GM19239 (cell line): ENCODE measurements at places on chromosomes 4 and X.

DNA sequence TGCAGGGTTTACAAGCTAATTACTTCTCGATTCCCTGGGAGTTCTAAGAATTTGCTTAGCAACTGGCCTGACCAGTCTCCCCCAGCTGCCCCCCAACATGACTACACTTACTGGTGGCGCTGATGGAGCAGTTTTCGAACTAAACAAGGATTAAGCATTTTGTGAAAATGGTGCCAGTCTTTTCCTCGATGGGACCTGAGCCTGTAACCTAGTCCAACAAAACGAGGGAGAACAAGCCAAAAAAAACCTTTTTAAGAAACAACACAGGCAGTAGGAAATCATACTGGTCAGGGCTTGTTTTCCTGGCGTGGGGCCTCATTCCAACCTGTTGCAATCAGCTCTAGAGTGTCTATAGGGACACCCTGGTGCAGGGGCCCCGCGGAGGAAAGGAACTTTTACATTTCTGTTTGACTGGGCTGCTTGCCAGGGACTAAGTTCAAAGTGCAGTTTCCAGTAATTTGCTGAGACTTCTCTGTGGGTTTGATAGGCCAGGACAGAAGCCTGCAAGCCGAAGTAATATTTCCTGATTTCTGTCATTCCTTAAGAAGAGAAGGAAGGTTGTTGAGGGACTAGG, 158.7 kb downstream of the SPRY1 start:
- no peak for DNase-seq

- no peak for DNase-seq
Measured at GRCh38 chr4:163976588-163976987, 482.1 kb downstream of the TMA16 start.

- no peak for DNase-seq
Measured at GRCh38 chr4:75065909-75066308, 133.0 kb downstream of the PARM1 start.

- no peak for DNase-seq
Measured at GRCh38 chr4:185847352-185848097, 35.5 kb upstream of the SORBS2 start.

- no peak for DNase-seq
Measured at GRCh38 chr4:118086344-118086743, 52.1 kb downstream of the NDST3 start.

DNA sequence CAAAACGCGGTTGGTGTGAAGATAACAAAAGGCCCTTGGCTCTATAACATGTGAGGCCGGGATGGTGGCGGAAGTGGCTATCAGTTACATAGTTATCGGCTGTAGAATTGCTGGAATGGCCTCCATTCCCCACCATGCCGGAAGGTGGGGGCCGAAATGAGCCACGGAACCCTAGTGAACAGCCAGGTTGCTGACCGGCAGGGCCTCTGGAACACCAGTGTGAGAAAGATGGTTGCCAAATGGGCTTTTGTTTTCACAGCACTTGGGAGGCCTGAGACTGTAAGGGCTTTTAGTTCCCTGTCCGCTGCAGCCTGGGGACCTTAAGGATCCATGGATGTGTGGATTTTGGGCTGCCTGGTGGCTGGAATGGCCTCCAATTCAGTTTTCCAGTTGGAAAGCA, 23.3 kb upstream of the ARX start:
- DNase-seq, result no peak

DNA sequence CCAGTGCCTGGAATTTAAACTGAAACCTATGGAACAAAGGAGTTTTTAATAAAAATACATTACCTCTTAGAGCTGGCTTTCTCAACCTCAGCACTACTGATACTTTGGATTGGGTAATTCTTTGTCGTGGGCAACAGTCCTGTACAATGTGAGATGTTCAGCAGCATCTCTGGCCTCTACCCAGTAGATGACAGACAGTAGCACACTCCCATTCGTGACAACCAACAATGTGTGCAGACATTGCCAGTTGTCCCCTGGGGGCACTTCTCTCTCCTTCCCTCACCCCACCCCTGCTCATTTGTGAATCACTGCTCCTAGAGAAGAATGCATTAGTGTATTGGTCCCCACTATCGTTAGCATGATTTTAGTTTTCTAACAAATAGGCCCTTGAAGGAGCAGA, 16.2 kb downstream of the GPAT3 start:
- no peak for DNase-seq

DNA sequence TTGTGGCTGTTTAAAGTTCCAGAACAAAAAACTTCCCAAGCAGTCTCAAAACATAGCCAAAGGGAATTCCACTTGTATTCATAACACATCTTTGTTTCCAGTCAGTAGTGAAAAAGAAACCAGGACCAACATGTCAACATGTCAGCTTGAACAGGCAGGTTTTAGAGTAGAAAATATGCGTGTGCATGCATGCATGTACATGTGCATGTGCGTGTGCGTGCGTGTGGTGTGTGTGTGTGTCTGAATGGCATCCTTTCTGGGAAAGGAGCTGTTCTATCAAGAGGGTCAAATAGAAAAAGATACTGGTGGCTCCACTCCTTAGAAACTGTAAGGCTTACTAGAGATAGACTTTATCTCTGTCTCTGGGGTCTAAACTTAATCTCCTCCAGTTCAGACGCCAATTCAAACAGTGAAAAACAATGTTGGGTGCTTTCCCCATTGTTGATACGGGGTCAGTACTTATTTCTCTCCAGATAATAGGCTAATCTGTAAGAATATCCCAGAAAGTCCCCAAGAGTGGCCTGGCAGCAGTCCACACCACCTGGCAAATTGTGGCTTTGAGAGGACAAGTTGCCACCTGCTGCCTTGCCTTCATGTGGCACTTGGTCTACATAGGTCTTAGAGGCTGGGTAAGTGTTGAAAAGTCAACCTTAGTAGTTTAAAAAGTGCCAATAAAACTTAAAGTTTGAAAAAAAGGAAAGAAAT, 110.4 kb downstream of the SCD5 start:
- DNase-seq, result no peak

DNA sequence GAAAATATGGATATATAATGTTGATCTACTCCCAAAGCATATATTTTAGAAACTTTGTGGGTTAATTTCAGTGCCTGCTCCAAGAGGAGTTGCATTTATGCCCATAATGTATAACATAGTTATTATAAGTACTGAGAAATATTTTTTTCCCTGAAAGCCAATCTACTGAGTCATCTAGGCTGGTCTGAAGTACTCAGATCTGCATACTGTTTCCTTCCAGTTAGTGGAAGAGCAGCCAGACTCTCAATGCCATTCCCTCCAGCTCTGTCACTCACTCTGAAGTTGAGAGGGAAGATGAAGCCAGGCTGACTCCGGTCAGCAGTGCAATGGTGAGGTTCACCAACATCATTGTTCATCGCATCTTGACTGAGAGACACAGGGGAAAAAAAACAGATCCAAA, 505.1 kb downstream of the PPARGC1A start:
- no peak for DNase-seq

GRCh38 chrX:147072747-147073146, 258.2 kb upstream of the CXorf51A start:
- no peak for DNase-seq

DNA sequence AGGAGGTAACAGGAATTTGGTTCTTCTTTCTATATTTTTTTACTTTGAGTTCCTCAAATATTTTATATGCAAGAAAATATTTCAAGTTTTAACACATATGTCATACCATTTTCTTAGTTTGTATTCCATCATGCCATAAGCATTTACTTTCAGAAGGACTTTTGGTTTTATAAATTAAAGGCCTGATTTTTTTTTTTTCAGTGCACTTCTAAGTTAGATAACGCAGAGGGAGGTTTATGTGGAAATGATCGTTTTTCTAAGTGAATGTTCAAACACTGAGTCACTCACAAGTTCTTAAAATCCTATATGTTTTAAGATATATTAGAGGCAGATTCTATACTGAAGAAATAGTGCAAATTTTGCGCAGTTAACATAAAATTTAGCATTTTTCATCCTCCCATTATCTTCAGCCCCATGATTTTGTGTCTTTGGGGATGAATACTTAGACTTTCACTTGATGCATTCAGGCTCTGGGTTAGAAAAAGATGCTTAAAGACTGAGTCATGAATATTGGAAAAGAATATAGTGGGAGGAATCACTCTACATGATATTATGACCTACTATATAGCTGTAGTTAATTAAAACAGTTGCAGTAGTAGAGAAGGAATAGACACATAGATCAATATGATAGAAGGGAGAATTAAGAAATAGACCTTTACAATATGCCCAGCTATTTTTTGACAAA, 54.9 kb downstream of the COL4A5 start:
- DNase-seq, result no peak

- no peak for DNase-seq
Measured at GRCh38 chr4:173130687-173131086, 37.9 kb upstream of the GALNT7 start.

DNA sequence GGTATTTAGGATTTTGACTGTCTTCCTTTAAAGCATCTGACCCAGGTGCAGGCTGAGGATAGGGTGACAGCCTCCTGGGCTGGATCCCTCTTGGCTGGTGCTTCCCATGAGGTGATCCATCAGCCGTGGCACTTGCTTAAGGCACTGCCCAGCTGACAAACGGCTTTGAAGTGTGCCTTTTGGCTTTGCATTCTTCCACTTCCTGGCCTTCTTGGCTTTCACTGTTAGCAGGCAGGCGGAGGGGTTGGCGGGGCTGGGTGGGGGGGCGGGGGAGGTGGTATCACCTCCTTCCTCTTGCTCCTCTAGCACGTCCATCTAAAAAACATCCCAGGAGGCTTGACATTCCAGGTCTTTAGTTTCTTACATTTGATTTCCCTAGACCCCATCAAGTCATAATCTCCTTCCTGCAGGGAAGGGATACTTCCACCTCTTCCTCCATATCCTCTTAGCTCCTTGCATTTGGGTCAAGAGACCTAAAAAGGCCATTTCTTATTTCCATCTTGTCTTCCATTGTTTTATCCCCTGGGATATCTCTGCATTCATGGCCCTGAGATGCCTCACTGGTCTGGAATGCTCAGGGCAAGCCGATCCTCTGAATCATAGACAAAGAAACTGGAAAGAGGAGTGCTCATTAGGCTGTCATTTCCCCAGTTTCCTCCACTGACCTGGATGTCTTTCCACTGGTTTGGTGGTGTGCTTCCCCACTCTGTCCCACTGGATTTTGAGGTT, 11.3 kb upstream of the APLN start:
- no peak for DNase-seq

DNA sequence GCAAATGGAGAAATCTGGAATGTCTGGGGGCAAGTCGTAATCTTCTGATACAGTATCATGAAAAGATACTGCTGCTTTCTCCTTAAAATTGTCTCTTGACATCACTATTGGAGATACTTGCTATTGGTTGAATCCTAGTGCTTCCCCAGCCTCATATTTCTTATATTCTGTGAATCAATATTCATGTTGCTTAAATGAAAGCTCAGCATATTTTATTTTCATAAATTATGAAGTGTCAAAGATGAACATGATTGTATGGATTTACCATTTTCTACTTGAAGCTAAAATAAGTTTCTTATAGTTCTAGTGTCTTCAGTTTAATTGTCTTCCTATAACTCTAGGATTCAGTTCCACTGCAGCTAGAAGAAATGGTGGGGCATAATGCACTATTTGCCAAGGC, 29.6 kb upstream of the MBNL3 start:
- DNase-seq, result no peak

DNA sequence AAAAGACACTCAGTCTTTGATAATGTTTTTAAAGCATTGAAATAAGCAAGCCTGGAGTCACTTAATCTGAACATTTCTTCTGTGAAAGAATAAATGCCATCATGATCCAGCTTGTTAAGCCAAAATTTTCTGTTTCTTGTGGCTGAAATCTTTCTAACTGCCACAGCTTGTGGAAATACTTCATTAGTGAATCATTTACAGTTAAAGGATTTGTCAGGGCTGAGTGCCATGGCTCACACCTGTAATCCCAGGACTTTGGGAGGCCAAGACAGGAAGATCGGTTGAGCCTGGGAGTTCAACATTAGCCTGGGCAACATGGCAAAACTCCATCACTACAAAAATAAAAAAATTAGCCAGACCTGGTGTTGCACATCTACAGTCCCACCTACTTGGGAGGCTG, 93.3 kb upstream of the PDE5A start:
- no peak for DNase-seq

DNA sequence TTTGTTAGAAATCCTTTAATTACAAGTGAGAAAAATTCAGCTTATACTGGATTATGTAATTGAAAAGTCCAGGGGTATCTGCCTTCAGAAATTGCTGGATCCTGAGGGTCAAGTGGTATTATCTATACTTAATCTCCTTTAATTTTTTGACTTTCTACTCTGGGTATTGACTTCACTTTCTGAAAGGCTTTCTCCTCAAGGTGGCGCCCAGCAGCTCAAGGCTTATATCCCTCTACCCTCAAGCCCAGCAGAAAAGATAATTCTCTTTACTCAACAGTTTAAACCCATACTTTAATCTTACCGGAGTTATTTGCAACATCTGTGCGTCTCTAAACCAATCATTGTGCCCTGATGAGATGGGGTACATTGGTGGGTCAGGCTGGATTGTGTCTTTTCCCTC, 129.5 kb downstream of the LARP7 start:
- DNase-seq, result no peak

DNA sequence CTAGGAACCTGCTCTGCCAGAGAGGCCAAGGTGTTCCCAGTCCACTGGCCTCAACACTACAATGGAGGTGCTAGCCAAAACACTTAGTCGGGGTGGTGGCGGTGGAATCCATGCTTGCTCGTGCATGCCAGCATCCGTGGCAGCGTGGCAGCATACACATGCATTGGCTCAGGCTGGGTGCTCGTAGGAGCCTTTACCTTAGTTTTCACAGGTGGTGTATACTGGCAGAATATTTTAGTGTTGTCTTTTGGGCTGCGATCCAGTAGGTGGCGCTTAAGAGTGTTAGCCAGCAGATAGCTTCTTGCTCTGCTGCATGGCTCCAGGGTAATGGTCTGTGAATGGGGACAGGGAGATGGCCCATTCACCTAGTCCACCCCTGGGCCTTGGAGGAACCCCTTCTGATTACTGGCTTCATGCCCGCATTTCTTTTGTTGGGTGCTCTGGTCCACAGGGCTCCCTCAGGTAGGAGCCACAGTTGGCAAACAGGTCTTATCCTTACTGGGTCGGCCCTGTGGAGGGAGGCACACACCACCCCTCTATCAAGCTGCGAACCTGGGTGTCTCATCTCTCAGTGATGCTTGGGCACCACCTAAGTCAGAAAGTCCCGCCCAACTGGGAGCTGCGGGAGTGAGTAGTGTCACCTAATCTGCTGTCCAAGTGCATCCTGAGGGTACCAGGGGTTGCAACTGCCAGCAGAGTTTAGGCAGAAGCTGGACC, 40.0 kb downstream of the RIPPLY1 start:
- no peak for DNase-seq

GRCh38 chr4:128298852-128299251, 11.2 kb upstream of the PGRMC2 start:
- no peak for DNase-seq

DNA sequence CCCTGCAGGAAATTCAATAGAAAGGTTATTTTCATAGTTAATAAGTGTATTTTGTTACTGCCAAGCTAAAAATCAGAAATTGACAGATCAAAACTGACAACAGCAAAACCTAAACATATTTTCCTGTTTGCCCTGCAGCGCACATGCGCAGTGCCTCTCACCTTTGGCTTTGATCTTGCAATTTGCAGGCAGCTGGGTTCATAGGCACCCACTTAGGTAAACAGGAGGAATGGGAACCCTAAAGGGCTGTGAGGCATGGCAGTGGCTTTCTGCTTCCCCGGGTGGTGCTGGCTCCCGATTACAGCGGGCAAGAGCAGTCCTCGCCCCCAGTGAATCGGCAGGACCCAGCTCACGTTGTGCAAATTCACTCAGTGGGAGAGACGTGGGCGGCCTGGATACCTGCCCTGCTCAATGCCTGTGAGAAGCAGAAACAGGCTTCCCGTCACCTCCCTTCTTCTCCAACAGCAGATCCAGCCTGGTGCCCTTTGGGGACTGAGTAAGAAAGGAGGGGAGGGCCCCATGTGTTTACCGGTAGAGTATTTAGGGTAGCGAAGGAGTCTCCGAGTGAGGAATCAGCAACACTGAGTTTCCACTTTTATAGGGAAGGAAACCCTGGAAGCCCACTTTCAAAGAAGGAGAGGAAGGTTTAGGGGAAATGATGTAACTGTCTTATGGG, 25.7 kb downstream of the CCKAR start:
- DNase-seq, result no peak
